ENCODE measurements at places on chromosomes 11 and 22.

- DNase-seq: no peak
Observed at GRCh38 chr11:64656862-64657261, 65.8 kb downstream of the SLC22A12 start.

DNA sequence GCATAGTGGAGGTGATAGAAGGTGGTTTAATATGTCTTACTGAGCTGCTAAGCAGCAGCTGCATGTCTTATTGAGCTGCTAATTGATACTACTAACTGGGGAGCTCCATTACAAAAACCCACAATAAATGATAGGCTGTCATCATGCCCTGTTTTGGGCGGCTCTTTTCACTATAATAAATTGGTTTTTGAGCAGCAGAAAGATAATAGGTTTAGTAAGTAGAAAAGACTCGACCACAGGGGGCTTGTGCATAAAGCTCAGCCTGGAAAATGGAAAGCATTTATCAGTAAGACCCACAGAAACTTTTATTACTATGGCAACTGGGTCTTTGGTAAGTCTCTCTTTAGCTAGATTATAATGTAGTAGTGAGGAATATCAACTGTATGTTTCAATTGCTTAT is 117.6 kb downstream of the LDLRAD3 start:
- no peak for DNase-seq

DNA sequence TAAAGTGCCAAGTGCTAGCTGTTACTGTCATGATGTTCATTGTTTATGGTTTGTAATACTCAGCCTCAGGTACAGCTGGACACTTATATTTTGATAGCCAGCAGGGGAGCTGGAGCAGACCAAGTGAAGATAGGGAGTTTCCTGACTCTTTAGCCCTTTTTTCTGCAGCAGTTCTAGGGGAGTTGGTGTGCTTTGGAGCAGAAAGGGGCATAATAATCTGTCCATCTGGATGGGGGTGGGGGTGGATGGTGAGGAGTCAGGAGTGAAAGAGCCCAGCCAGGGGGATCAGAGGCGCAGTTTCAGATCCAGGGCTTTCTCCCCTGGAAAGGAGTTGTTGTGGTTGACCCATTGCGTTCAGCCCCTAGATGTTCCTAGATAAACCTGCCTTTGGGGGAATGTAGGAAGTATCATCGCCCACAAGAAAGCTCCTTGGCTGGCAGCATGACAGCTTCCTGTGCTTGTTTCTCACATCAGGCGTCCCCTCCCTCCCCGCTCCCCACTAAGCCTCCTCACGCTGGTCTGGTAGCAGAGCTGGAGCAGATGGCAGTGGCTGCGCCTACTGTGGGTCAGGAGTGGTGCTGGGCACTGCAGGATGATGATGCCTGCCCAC is 41.9 kb downstream of the MED15 start:
- DNase-seq: no peak

DNA sequence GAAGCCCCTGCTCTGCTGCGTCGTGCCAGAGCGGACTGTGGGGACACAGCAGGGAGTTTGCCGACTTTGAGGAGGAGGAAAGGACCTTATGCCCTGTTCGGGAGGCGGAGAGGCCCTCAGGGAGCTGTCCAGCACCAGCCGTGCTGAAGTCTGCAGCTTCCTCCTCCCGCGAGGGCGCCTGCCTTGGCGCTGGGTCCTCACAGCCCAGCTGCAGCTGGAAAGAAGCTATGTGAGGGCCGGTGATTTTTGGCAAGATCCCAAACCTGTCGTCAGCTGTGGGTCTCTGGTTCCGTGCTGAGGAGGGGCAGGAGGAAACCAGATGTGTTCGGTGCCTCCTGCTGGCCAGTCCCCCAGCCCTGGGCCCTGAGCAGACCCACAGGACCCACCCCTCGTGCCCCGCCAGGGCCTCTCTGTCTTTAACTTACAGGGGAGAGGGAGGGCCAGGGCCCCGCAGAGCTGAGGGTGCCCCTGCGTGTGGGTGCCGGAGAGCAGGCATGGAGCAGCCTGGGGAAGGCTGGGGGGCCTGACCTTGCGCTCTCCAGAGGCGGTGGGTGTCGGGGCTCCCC is 12.0 kb downstream of the BRSK2 start:
- peak; percentile 48 for DNase-seq

DNA sequence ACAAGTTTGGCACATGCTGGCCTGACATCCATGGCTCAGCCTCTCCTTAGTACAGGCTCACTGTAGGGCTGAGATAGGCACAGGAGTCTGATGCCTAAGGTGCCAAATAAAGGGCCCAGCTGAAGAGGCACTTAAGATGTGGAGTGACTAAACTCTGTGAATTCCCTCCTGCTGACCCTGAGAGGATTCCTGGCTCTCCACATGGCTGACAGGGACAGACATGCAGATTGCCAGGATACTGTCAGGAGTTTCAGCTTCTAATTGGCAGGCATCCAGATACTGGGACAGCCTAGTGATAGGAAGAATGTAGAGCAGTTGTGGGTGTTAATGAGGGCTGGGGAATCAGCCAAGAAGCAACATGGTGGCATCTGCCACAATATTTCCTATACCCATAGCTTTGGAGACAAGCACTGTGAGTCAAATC is 558.7 kb downstream of the INSC start:
- DNase-seq: no peak

- DNase-seq: no peak
Observed at GRCh38 chr11:61546663-61547062, 34.2 kb downstream of the SYT7 start.

GRCh38 chr11:71165771-71166170 is 86.6 kb downstream of the SHANK2 start:
- no peak for DNase-seq

DNA sequence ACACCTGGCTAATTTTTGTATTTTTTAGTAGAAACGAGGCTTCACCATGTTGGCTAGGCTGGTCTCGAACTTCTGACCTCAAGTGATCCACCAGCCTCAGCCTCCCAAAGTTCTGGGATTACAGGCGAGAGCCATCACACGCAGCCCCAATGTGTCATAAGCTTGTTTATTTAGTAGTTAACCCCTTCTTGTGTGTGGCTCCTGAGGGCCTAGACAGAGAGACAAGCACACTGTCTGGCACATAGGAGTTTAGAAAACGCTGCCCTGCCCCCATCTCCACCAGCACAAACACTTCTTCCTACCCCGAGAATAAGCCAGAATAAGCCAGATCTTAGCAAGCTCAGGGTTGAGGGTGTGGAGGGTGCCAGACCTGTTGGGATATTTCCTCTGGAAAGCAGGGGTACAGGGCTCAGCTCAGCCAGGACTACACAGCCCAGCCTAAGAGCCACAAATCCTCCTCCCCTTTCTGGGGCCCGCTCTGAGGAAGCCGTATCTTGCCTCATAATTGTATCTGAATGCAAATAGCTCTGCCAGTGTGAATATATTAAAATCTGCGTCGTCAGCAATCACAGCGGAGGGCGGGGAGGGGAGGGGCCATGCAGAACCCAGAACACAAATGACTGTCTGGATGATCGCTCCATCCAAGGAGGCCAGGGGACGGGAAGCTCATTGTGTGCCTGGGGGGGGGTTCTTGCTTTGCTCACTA is 247.3 kb downstream of the MN1 start:
- peak; percentile 20 for DNase-seq

DNA sequence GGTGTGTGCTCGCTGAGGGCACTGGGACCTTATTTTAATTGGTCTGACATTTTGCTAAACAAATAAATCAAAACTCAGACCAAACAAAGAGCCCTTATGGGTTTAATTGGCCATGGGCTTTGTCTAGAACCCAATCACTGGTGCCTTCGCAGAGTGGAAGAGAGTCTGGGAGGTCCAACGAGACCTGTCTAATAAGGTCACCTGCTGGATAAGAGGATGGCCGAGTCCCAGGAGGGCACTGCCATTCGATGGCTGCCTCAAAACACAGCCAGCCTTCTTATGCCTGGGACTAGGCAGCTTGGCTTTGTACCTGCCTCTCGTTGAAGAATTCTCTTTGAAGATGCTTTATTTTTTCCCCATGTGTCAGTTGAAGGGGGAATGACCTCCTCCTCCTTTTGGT is 171.1 kb downstream of the CEP164 start:
- DNase-seq: no peak

DNA sequence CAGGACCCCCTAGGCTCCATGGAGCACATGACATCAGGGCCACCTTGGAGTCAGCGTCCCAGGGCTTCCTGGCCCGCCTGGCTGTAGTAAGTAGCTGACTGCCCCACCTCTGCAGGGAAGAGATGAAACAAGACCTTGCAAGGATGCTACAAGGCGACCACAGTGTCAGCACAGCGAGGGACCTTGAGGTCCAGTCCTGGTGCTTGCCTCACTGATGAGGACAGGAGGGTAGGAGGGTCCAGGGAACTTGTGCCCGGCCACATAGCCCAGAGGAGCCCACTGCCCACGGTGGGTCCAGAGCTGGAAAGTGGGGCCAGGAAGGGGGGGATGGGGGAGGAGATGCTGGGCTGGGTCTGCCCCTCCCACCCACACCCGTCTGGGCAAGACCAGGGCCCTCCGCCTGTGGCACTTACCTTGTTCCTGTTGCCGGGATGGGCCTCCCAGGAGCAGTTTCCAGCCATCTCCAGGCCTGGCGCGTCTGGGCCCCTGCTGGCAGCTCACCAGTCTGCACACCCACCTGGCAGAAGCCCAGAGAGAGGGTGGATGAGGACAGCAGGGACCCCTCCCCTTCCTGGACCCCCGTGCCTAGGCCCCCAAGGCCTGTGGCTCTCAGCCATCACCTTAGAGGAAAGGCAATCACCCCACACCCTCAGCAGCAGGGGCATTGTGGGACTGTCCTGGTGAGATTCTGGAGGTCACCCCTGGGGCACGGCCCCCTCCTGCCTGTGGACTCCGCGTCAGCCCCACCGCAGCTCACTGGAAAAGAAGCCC is 3.4 kb downstream of the MRGPRF start:
- no peak for DNase-seq

DNA sequence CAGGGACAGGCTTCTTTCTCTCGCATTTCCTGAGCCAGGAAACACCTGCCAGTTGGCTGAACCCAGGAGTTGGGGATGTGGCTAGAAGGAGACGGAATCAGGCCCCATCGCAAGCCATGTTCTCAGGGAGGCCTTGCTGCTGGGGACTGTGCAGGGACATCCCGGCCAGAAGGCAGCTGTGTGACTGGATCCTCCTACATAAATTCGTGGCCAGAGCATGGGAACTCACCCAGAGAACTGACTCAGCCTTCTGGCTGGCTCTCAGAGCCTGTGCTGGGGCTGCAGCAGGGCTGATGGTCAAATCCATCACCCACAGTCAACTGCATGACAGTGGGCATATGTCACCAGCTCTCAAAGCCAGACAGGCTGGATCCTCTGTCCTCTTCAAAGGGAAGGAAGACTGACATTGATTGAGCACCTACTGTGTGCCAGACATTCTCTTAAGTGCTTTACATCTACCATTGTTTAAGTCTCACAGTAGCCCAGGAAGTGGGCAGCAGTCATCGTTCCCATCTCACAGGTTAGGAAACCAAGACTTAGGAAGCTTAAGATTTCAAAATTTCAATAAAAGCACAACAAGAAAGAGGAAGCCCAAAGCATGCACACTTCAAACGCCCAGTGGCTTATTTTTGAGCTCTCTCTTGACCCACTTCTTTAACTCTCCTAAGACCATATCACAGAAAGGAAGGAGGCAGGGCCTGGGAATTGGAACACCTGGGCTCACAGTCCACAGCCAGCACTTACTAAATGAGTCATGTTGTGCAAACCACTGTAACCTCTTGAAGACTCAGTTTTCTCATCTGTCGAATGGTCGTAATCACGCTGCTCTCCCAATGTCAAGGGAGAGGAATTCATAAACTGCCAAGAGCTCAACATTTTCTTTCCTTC is 30.9 kb upstream of the CACNG2 start:
- DNase-seq: peak; percentile 51

DNA sequence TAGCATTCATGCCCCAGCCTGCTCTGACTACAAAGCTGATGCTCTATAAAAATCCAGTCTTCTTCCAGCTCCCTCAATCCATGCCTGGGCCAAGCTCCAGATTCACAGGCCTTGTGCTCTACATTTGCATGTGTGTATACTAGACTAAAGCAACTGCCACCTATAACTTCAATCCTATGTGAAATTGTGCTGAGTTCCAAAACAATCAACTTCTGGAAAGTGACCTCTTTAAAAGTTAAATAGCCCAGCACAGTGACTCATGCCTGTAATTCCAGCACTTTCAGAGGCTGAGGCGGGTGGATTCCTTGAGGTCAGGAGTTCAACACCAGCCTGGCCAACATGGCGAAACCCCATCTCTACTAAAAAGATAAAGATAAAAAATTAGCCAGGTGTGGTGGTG is 114.3 kb upstream of the ZC3H12C start:
- DNase-seq: peak; percentile 50

- peak; percentile 91 for DNase-seq
Observed at GRCh38 chr11:70423523-70424505, 25.5 kb downstream of the CTTN start.

GRCh38 chr11:122319085-122319484 is 203.1 kb upstream of the BLID start:
- DNase-seq: peak; percentile 38

DNA sequence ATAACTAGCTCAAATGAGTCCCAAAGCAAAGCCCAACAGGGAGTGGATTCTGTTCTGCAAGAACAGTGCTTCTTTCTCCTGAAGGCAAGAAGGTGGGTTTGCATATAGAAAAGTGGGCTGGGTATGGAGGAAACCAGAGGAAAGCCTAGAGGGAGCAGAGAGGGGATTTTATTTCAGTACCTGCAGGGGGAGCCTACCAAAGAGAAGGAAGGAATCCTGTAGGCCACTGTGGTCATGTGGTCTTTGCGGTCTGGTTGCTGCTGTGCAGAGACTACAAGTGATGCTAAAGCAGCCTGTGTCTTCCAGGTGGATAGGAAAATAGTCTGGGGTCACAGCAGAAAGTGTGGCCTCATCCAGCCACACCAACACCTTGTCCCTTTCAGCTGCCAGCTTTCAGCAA is 33.2 kb upstream of the ZBTB16 start:
- DNase-seq: no peak

DNA sequence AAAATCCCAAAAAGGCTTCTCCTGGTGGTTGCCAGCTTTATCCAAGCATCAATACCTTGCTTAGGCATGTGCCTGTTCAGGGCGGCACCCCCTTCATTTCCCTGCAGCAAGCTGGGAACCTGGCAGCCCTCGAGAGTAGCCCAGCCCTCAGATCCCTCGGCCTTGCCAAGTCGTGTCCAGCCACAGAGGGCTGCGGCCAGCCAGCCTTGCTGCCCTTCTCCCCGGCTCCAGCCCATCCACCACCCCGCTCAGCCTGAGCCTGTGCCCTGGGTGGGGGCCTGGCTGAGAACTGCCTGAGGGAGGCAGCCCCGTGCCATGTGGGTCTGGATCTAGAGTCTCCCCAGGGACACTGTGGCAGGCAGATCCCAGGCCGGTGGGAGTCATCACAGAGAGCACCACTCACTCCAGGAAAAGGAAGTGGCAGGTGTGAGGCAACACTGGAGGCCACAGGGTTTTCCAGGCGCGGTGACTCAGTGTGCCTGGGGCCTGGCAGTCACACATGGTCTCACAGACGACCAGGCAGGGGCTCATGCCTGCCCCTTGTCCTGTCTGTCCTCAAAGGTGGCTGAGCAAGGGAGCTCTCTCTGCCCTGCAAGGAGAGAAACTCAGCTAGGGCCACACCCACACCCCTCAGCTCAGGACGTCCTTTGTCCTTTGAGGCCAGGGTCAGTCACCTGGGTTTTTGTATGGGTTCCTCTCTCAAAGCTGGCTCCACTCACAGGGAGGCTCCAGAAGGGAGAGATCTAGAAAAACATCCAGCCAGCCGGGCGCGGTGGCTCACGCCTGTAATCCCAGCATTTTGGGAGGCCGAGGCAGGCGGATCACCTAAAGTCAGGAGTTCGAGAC is 12.2 kb upstream of the CDC42BPG start:
- DNase-seq: peak; percentile 85
